ENCODE measurements at places on chromosomes 12 and 14.

DNA sequence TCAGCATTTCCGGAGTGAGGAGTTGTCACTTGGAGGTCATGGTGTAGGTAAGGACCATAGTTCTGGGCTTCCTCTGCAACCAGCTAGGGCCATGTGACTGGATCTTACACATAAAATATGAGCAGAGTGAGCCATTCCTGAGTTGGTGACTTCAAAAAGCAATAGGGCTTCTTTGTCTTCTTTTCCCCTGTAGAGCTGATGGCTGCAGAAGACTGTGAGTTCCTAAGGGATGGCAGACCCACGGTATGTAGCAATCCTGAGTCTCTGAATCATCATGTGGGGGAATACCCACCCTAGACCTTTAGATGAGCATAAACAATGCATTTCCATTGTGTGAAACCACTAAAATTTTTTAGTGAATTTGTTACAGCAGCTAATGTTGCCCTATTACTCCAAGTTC is 151.1 kb upstream of the TBX3 start:
- DNase-seq: no peak

- DNase-seq: peak; percentile 68
Observed at GRCh38 chr14:92690171-92691011, 58.0 kb downstream of the LGMN start.

DNA sequence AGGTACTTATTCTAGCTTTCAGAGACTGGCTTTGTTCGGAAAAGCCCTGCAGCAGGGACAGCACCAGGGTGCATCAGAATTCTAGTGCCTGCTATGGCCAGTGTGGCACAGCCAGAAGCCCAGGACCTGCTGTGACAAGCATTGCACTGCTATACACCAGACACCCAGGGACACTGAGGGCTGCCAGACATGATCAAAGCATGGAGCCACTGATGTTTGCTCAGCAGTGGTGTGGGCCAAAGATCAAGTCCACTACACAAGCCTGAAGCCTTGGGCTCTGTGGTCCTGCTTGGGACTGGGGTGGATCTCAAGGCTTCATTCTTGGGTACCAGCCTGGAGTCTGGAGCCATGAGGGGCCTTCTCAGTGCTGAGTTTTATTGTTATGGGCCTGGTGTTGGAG is 36.1 kb upstream of the CDKN3 start:
- no peak for DNase-seq

GRCh38 chr12:130778776-130779175 is 60.3 kb downstream of the STX2 start:
- no peak for DNase-seq
